ENCODE measurements at places on chromosomes 3 and 15. TPM values are rescaled to one million over a fixed set of nuclear protein-coding genes. Genes with fewer than 3 reads are reported as not detected.

The CADPS gene
- polyA plus RNA-seq: 1.2 TPM

The PARP9 gene
- 17.2 TPM for polyA plus RNA-seq

The CCR8 gene
- not detected for polyA plus RNA-seq

The CFAP161 gene
- 0.37 TPM for polyA plus RNA-seq

The RARB gene
- 57.0 TPM for polyA plus RNA-seq

The DISP2 gene
- polyA plus RNA-seq: 0.08 TPM

All from right renal cortex interstitium (tissue), 3 donors.